Right renal cortex interstitium (tissue), 3 donors: ENCODE measurements at places on chromosomes 4 and X. TPM values are rescaled to one million over a fixed set of nuclear protein-coding genes. Genes with fewer than 3 reads are reported as not detected.

The F9 gene
- not detected for polyA plus RNA-seq

- DNase-seq, result no peak
Observed at GRCh38 chr4:149572716-149573115, 242.9 kb downstream of the IQCM start.

GRCh38 chr4:140497405-140497746 is 717 bp downstream of the MGAT4D start:
- no peak for DNase-seq

The NHS gene
- polyA plus RNA-seq, result 17.7 TPM

DNA sequence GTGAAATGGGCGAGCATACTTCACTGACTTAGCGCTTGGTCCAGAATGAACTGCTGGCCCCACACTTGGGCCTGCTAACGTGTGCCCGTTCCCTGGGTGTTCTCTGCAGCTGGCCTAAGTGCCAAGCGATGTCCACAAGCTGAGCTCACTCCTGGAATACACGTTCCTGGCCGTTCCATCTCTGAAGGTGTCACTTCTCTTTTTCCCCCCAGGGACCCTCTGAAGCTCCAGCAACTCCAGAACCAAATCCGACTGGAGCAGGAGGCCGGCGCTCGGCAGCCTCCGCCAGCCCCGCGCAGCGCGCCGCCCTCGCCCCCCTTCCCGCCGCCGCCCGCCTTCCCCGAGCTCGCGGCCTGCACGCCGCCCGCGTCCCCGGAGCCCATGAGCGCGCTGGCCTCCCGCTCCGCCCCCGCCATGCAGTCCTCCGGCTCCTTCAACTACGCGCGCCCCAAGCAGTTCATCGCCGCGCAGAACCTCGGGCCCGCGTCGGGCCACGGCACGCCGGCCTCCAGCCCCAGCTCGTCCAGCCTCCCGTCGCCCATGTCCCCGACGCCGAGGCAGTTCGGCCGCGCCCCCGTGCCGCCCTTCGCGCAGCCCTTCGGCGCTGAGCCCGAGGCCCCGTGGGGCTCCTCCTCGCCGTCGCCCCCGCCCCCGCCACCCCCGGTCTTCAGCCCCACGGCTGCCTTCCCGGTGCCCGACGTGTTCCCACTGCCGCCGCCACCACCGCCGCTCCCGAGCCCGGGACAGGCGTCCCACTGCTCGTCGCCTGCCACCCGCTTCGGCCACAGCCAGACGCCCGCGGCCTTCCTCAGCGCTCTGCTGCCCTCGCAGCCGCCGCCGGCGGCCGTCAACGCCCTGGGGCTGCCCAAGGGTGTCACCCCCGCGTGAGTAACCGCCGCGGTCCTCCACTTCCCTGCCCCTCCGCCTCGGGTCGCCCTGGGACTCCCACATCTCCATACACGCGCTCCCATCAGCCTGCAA is 132.3 kb downstream of the CBR4 start:
- DNase-seq, result no peak

- DNase-seq, result no peak
Observed at GRCh38 chr4:4913147-4913561, 53.7 kb downstream of the MSX1 start.

The RPS6KA6 gene
- 20.0 TPM for polyA plus RNA-seq

DNA sequence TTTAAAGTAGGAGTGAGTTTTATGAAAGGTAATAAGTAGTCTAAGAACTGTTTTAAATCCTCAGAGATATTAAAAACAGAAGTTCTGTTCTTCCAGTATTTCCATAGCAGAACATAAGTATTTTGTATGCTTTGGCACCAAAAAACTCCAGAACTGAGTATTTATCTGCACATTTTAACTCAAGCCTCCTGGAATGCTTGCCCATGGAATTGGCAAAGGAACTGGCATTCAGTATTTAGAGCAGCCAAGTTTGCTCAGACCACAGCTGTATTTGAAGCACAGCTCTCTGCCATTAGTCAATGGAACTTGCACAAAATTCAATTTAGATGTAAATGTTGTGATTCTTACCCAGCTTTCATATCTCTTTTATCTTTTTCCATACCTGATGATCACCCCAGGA is 42.2 kb downstream of the NDNF start:
- DNase-seq, result no peak

GRCh38 chr4:41331224-41331623 is 74.5 kb downstream of the UCHL1 start:
- DNase-seq, result no peak
